ENCODE measurements at places on chromosomes 12 and 14.

GRCh38 chr12:39915249-39915648 lies 190.6 kb downstream of the SLC2A13 start:
- no peak overlapping the region for H3K27ac ChIP-seq
- no peak overlapping the region for H3K4me3 ChIP-seq
- no peaks in the 10 kb centered on the region for H3K36me3 ChIP-seq
- H3K27me3 ChIP-seq, result no peaks in the 10 kb centered on the region
- H3K4me1 ChIP-seq, result no peaks in the 10 kb centered on the region
- DNase-seq, result no peak

DNA sequence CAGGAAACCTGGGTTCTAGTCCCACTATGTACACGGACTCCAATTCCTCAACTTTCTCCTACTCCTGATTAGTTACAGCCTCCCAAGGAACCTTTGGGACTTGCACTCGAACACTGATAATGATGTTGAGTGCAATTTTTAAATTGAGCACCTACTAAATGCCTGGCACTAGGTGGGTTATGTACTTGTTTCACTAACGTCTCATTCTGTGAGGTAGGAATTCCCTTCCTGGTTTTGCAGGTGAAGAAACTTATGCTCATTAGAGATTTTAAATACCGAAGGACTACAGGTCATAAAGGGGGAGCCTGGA lies 536 bp downstream of the PARPBP start:
- peaks cover 14% of the 10 kb centered on the region for H3K4me1 ChIP-seq
- no peaks in the 10 kb centered on the region for H3K27me3 ChIP-seq
- H3K36me3 ChIP-seq, result peaks cover 21% of the 10 kb centered on the region
- no peak for DNase-seq

DNA sequence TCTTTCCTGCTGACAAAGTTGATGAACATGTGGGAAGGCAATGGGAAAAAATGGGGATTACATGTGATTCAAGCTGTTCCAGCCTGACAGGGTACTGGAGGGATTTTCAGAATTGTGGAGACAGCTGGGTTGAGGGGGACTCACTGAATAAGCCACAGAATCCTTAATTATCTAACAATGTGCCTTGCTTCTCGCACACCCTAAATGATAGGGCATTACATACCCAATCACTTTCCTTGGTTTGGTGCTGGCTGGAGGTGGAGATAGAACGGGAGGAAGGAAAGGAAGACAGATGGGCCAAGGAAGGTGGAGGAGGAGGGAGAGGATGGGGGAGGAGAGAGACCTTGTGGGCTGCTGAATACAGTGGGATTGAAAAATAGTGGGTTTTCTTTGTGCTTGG lies 20.7 kb downstream of the PELI2 start:
- H3K4me1 ChIP-seq, result peaks cover 8% of the 10 kb centered on the region
- no peak for DNase-seq
- no peak overlapping the region for H3K27ac ChIP-seq
- H3K4me3 ChIP-seq, result no peak overlapping the region
- peaks cover 25% of the 10 kb centered on the region for H3K27me3 ChIP-seq

DNA sequence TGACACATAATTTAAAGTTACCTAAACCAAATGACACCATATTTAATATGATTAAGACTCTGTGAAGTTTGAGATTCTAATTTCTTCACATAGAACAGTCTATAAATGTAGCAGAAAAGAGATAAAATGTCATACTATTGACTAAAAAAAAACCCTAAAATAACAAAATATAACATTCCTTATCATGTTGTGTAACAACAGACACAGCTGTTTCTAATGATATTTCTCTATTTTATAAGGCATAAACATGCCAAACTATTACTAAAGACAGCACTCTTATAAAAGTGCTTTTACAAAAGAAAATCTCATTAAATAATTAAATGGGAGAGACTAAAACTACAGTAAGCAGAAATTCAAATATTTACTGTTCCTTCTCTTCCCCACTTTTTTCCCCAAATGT lies 49.4 kb downstream of the NOVA1 start:
- no peak for DNase-seq
- no peak overlapping the region for H3K4me3 ChIP-seq
- no peaks in the 10 kb centered on the region for H3K36me3 ChIP-seq
- no peaks in the 10 kb centered on the region for H3K4me1 ChIP-seq
- H3K27ac ChIP-seq, result no peak overlapping the region

DNA sequence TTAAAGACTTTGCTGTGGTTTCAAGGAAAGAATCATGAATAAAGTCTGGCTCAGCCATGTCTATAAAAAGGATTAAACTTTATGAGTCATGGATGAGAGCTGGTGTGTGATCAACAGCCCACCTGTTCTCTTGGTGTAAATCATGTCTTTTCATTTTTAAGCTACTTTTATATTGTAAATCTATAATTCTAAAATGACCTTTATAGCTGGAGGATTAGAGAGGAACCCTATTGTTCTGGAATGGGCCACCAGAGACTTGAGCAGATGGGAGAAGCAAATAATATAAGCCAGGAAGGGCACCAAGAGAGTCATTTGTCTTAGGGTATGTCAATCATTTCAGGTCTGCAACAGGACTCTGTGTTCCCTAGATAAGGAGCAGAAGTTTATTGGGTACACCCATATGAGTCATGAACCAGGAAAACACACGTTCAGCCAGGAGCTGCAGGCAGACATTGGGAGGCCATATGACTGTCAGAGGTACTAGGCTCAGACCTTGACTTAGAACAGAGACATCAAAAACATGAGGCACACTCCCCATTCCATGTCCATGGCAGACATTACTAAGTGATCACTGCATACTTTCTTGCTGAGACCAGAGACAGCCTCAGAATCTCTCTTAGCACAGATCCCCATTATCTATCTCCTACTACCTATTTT lies 49.3 kb downstream of the NDUFA12 start:
- H3K36me3 ChIP-seq, result no peaks in the 10 kb centered on the region
- H3K27ac ChIP-seq, result no peak overlapping the region
- H3K4me3 ChIP-seq, result no peak overlapping the region
- no peak for DNase-seq

- DNase-seq, result no peak
- no peak overlapping the region for H3K4me3 ChIP-seq
- no peak overlapping the region for H3K27ac ChIP-seq
- no peaks in the 10 kb centered on the region for H3K4me1 ChIP-seq
These were observed 253.1 kb downstream of the BCAT1 start for GRCh38 chr12:24695657-24696329.

GRCh38 chr12:56781726-56782125 lies 18.6 kb downstream of the HSD17B6 start:
- no peaks in the 10 kb centered on the region for H3K27me3 ChIP-seq
- H3K36me3 ChIP-seq, result no peaks in the 10 kb centered on the region
- H3K27ac ChIP-seq, result no peak overlapping the region
- no peak overlapping the region for H3K4me3 ChIP-seq

DNA sequence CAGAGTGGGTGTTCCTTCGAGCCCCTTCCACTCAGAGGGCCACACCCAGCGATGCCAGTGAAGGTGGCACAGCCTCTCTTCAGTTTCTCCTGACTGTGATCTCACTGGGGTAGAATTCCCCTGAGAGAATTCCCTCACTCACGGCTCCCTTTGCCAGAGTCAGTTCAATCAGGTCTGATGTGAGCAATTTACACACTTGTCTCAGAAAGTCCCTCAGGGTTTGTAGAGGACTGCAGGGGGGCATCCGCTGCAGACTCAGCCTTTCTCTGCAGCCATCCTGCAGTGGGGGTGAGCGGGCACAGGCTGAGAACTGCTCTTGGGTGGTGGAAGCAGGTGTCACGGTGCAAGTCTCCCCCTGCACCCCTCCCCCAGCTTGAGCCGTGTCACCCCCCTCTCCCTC lies 205.4 kb upstream of the PRMT8 start:
- no peaks in the 10 kb centered on the region for H3K27me3 ChIP-seq
- DNase-seq, result no peak
- no peaks in the 10 kb centered on the region for H3K36me3 ChIP-seq
- no peaks in the 10 kb centered on the region for H3K4me1 ChIP-seq
- no peak overlapping the region for H3K4me3 ChIP-seq

- peak within 1 kb of the TSS; percentile 70 for H3K4me3 ChIP-seq
- DNase-seq, result peak; percentile 65
- peaks cover 43% of the 10 kb centered on the region for H3K27me3 ChIP-seq
- H3K4me1 ChIP-seq, result peaks cover 3% of the 10 kb centered on the region
- no peaks in the 10 kb centered on the region for H3K36me3 ChIP-seq
These were observed at the start of gene CDC42BPB for GRCh38 chr14:103057372-103058163. TSS of gene CDC42BPB (minus strand) at chr14:103057549. CDS start at chr14:103057173, 376 bp downstream.

DNA sequence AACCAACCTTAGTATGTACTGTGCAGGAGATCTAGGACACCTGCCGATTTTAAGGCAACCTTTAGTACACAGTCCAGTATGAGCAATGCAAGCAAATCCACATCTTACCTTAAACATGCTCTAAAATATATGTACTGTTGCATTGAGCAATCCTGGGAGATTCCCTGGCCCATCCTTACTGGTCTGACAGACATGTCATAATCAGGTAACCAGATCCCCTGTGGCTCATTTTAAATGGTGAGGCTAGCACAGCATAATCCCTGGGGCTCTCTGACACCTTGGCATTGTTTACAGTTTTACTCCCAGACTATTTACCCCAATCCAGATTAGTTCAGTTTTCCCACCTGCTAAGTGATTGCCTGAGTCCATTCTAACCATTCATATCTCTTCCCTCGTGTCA lies 15.1 kb downstream of the BMAL2 start:
- DNase-seq, result no peak
- H3K4me3 ChIP-seq, result no peak overlapping the region
- H3K36me3 ChIP-seq, result no peaks in the 10 kb centered on the region
- H3K27ac ChIP-seq, result no peak overlapping the region
- no peaks in the 10 kb centered on the region for H3K4me1 ChIP-seq

DNA sequence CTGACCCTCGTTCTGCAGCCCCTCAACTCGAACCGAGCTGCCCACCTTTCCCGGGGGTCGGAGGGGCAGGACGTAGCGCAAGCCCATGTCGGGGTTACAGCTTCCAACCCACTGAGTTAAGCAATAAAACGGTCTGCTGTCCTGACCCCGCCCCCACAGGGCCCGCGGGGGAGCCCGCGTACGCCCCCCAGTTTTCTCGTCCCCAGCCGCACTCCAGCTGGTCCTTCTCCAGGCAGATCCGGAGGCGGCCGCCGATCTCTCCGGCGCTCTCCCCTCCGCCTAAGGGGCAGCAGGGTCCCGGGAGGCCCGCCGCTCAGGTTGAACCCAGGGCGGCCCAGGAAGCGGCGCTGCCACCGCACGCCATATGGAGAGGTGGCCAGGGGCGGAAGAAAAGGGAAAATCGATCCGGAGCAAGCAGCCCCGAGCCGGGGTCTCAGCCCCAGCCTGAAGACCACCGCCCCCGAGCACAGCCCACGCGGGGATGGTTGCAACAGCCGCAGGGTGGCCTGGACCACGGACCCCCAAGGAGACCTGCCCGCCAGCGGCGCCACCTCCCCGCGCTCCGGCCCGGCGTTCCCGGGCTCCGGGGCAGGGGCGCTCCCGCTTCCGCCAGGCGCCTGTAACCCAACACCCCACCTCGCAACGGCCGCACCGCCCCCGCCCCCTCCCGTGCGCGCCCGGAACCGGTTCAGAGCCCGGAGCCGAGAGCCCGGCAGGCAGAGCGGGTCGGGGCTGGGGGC lies 760 bp downstream of the ACTN1 start:
- peak; percentile 81 for DNase-seq
- peak overlapping the region; percentile 92 for H3K27ac ChIP-seq
- peaks cover 56% of the 10 kb centered on the region for H3K4me1 ChIP-seq
- H3K36me3 ChIP-seq, result peaks cover 37% of the 10 kb centered on the region

DNA sequence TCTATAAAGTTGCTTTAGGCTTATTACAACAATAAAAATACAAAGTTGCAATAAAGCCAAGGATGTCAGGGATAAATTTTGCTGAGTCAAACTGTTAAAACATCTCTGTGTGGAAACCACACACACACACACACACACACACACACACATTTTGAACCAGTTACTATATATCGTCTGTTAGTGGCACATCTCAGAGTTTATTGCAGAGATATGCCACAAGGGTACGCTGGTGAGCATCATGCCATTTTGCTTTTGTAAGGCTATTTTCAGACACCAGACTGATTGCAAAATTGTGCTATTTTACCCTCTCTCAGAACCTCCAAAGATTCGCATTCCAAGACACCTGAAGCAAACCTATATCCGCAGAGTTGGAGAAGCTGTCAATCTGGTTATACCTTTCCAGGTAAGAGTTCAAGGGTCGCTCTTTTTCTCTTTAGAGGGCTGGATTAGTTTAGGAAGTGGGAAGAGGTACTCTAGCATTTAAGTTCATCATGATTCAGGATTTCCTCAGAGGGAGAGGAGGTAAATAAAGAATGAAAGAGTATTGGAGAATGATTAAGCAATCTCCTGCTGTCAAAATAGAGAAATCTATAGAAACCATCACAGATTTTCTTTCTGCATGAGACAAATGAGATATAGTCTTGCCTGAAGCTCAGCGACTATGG lies 27.3 kb upstream of the CHPT1 start:
- H3K4me1 ChIP-seq, result peaks cover 13% of the 10 kb centered on the region
- peaks cover 6% of the 10 kb centered on the region for H3K27me3 ChIP-seq
- H3K4me3 ChIP-seq, result no peak overlapping the region

DNA sequence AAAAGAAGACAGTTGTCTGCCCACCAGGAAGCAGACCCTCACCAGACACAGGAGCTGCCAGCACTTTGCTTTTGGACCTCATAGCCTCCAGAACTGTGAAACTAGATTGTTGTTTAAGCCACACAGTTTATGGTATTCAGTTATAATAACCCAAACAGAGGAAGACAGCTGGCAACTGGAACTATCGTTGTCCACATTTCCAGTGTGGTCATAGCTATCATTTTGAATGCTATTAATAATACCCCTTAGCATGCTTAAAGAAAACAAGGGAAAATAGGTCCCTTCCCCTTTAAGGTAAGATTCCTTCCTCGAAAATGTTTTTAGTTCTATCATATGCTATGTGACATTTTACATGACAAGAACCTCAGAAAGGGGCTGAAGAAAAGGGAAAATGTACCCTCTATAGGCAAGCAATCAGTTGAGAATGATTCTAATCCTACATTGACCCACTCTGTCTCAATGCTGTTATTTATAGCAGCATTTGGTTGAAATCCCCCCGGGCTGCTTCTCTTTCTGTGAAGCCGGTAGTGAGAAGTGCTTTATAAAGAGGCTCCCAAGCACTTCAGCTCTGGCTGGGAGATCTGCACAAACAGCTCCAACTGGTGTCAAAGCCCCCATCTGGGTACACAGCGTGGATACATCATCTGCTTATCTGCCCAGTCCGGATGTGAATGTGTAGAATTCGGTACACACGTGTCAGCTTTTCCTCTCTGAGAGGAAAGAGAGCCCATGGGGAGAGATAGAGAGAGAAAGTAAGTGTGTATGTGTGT lies 221.2 kb upstream of the FLRT2 start:
- H3K27ac ChIP-seq, result no peak overlapping the region
- DNase-seq, result no peak
- H3K36me3 ChIP-seq, result no peaks in the 10 kb centered on the region
- no peak overlapping the region for H3K4me3 ChIP-seq

- H3K36me3 ChIP-seq, result no peaks in the 10 kb centered on the region
- no peak for DNase-seq
- H3K4me3 ChIP-seq, result no peak overlapping the region
- peaks cover 7% of the 10 kb centered on the region for H3K27me3 ChIP-seq
- no peaks in the 10 kb centered on the region for H3K4me1 ChIP-seq
These were observed 19.8 kb upstream of the CAPRIN2 start for GRCh38 chr12:30774599-30774998.

GRCh38 chr12:68190301-68190700 lies 30.8 kb upstream of the IFNG start:
- no peaks in the 10 kb centered on the region for H3K27me3 ChIP-seq
- peak overlapping the region; percentile 85 for H3K27ac ChIP-seq
- peaks cover 44% of the 10 kb centered on the region for H3K4me1 ChIP-seq
- DNase-seq, result no peak
- peaks cover 10% of the 10 kb centered on the region for H3K36me3 ChIP-seq
